ENCODE measurements at places on chromosomes 7 and 10.

GRCh38 chr10:52617346-52617745, 155.2 kb downstream of the MBL2 start:
- DNase-seq = no peak

DNA sequence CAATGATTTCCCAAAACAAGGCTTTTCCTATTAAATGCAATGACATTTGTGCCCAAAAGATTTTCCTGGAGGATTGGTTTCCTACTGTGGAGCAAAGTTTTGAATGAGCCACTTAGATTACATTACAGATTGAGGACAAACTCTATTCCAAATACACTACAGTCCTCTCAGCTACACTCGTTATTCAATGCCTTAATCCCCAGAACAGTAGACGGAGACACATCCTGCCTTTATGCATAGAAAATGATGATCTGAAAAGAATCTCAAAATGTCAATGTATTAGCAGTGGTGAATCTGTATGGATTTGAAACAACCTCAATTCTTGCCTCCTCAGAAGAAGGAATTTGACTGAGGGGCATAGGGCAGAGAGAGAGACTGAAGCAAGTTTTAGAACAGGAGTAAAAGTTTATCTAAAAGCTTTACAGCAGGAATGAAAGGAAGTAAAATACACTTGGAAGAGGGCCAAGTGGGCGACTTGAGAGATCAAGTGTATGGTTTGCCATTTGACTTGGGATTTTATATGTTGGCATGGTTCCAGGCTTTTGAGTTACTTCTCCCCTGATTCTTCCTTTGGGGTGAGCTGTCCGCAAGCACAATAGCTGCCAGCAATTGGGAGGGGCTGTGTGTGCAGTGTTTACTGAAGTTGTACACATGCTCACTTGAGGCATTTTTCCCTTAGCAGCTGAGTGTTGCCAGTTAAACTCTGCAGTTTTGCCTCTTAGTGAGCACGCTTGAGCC, 891.9 kb upstream of the MBL2 start:
- DNase-seq = peak; percentile 9

DNA sequence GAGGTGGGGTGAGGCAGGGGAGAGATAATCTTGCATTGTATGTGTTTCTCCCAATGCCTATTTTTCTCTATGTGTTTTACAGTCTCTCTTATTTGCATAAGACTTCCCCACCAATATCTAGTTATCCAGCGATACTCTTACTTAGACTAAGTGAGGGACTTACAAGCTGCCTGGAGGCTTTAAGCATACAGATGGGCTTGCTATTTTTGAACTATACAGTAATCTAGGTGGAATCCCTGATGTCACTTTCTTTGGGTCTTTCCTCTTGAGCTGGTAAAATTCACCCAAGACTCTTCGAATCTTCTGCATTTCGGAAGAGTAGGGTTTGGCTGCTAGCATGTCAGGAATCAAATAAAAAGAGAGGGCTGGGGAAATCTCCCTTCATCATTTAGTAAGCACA, 76.6 kb downstream of the NDUFB2 start:
- DNase-seq = no peak

- DNase-seq = no peak
These were observed 87.1 kb downstream of the SRI start for GRCh38 chr7:88132725-88133124.

DNA sequence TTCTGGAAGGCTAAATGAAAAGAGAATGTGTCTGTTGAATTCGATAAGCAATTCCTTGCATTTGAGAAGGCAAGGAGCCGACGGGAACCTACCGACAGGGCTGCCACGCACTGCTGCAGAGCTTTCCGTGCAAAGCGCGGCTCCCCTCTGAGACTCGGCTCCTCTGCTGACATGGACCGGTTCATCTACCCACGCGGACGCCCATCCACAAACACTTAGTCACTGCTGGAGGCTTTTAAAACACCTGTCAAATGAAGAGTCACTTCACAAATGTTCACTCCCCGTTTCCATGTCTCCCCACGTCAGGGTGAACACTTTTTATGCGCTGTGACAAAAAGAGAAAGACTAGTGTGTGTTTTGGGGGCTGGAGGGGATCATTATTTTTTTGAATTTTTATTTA, 32.0 kb downstream of the AMZ1 start:
- no peak for DNase-seq

GRCh38 chr10:10014846-10015245, 1002.8 kb upstream of the CELF2 start:
- no peak for DNase-seq

GRCh38 chr10:86319676-86320075, 46.9 kb downstream of the GRID1 start:
- DNase-seq = no peak

- DNase-seq = no peak
These were observed 22.1 kb upstream of the STEAP4 start for GRCh38 chr7:88328787-88329186.

DNA sequence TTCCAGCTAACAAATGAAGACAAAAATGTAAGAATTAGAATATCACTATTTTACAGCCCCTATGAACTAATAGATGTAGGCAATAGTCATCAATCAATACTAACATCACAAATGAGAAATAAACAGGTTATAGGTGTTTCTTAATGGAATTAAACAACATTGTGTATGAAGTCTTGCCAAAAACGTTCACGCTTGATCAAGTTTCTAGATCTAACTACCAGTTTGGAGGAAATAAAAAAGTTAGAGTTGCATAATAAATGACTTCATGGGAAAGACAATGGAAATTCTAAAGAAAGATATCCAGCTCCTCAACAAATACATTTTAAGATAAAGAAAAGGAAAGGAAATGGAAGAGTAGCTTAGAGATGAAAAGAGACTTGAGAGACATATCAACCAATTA, 19.7 kb downstream of the TAC1 start:
- no peak for DNase-seq

Data from nephron progenitor cell (in vitro differentiated cells).